Posterior cingulate gyrus (tissue), 11 donors: ENCODE measurements at places on chromosomes 5 and 9.

DNA sequence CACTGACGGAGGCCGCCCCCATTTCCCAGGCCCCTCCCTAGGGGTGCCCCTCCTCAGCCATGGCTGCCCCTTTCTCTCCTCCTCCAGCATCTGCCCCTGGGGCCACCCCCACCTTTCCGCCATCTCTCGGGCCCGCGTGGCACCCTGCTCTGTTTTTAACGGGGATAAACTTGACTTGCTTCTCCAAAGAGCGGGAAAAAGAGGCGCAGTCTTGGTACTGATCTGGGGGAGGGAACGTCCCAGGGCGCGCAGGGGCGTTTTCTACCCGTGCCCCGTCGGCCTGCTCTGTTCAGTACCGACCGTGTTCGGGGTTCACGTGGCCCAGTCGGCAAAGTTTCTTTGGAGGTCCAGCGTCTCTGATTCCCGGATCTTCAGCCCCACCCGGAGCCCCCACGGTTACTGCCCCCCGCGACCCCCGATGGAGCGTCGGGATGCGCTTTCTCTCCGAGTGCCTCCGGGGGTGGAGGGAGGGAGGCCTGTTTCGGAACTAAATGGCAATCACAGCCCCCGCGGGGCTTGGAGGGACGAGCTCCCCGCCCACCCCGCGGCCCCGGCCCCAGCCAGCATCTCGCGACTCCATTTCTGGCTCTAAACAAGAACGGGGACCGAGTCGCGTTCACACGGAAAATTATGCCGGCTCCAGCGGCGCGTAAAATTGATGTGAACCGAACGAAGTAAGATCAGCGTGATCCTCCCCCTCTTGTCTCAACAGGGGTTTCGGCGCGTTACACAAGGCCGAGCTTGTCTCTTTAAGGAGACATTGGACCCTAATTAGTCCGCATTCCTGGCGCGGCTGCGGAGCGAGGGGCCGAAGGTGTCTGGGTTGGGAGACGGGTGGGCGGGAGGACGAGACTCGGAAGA lies 1.1 kb upstream of the TLE4 start:
- DNase-seq: peak; percentile 88

DNA sequence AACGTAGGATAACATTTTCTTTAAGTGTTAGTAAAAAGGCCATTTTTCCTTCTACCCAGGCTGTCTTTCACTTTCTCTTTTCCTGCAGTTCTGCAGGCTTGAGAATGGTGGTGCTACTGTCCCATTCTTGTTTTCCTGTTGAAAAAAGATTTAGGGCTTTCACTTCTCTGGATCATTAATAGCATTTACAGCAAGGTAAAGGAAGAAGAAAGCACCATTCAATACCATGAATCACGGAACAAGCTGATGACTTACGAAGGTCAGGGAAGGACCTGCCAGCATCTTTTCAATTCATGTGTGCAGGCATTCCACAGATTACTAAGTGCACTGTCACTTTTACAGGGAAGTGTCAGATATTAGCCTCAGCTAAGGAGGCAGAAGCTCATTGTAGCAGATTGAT lies 292.8 kb downstream of the YTHDC2 start:
- no peak for DNase-seq

DNA sequence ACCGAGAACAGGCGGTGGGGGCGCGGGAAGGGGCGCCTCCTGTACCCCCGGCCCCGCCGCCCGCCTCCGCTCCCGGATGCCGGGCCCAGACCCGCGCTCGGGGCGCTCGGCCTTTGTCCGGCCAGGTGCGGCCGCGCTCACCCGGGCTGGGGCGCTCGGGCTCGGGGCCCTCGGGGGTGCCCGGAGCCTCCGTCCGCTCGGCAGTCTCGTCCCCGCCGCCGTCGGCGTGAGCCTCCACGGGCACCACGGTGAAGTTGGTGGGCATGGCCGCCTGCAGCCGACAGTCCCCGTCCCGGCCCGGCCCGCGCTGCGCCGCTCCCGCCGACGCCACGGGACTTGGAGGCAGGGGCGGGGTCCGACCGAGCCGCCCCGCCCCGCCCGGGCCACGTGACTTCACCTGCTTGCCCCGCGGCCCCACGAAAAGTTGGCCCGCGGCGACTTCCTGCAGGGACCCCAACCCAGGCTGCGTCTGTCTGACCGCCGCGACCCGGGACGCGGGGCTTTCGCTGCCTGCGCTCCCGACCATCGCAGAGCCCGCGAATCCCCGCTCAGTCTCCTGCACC lies at the start of gene SLC12A7:
SLC12A7 (minus strand) TSS at position 337 of the 563 bp plus-strand sequence; CDS start at position 265, 72 bp downstream.
- no peak for DNase-seq

DNA sequence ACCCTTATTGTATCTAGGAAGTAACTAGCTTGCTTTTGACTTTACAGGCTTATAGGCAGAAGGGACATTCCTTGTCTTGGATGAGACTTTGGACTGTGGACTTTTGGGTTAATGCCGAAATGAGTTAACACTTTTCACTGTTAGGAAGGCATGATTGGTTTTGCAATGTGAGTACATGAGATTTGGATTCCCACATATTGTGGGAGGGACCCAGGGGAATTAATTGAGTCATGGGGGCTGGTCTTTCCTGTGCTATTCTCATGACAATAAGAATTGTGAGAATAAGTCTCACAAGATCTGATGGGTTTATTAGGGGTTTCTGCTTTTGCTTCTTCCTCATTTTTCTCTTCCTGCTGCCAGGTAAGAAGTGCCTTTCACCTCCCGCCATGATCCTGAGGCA lies 417.5 kb downstream of the HINT1 start:
- DNase-seq: no peak

DNA sequence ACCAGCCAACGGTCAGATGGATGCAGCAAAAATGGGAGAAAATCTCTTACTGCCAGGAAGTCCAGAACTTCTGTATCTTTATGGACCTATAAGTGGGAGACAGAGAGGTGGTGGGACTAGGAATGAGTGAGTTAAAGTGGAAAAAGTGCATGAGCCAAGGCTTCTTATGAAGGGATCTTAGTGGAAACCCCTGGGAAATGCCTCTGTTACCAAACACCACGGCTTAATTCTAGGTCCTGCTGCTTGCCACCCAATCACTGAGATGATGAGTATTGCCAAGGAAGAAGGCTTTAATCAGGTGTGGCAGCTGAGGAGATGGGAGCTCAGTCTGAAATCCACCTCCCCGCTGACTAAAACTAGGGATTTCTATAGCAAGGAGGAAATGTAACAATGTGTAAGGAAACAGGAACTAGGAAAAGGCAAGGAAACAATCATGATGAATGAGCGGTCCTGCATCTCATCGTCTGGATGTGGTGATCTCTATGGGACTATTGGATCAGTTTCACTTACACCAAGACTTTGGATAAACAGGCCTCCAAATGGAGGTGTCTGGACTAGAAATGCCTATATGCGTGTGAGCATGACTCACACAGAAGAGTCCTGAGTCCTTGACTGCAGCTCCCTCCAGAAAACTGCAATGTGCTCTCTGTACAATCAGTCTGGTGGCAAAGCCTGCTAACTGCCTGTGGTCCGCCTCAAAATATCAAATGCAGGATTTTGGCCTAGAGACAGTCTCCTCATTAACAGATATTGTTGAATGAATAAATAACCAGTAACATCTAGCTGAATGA lies 98.2 kb upstream of the PRR16 start:
- DNase-seq: no peak

DNA sequence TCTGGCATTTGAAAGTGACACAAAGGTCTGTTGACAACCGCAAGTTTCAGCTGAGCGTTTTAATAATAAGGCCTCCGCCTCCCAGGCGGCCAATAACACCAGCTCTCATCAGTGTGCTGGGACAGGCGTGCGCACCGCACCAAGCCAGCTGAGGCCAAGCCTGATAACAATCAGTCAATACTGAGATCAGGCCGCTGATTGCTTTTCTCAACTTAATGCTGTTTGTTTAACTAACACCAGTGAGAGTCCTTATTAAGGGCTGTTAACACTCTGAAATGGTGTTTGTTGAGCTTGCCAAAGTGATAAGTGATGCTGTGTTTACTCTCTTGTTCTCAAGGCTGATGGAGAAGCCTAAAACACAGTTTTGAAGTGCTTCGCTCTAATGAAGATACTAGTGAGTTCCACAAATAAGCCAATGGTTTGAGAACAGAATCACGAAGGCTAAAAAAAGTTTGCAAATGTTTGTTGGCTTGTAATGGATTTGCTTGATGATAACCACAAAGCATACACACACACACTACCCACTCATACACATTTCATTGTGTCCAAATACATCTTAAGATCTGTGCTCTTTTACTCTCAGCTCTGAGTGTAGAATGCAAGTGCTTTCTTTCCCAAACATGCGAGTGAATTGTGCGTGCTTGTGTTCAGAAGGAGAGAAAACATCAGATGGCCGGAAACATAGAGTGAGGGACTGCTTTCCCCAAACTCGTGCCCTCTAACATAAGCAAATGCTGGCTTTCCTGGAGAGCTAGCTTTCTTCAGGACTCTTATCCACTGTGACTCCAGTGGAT lies 330.4 kb upstream of the KLF4 start:
- no peak for DNase-seq

DNA sequence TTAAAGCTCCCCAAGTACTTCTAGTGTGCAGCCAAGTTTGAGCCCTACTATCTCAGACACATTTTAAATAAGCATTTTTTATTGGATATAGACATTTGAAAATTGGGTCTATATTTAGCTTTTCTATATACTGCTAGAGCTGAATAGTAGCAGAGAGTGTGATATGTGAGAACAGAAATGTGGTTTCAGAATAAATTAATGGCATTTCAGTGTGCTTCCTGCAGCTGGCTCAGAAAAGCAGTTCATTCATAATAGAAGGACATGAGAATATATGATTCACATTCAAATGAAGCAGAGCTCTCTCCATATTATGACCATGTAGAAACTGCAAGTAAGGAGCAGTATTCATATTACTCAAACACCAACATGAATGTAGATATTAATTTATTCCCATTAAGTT lies 464.0 kb downstream of the PTPRD start:
- no peak for DNase-seq

DNA sequence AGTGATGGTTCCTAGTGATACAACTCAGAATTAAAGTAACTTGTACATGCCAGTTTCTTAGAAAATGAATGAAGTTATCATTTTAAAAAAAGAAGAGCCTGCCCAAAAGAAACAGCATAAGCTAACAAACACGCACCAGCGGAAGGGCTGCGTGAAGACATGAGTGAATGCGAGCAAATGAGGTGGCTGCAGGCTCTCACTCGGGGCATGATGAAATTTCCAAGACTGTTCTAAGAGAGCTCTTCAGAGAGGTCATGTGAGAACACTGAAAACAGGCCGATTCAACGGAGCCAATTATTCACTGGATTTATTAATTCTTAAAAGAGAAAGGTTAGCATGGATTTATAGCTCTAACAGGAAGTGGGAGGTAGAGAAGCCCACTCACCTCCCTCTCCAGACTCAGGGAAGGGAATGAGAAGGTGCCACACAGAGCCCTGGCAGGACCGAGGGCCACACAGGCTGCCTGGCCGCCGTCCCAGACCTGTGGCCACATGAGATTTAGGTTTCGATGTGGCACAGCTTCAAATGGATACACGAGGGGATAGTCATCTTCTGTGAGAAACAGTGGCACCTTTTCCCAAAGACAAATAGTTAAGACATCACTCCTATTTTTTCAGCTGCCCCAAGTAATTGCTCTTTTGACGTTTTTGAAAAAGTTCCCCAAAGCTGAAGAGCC lies 55.5 kb downstream of the HABP4 start:
- DNase-seq: no peak

- no peak for DNase-seq
Measured at GRCh38 chr5:39256477-39257235, 37.3 kb upstream of the FYB1 start.

DNA sequence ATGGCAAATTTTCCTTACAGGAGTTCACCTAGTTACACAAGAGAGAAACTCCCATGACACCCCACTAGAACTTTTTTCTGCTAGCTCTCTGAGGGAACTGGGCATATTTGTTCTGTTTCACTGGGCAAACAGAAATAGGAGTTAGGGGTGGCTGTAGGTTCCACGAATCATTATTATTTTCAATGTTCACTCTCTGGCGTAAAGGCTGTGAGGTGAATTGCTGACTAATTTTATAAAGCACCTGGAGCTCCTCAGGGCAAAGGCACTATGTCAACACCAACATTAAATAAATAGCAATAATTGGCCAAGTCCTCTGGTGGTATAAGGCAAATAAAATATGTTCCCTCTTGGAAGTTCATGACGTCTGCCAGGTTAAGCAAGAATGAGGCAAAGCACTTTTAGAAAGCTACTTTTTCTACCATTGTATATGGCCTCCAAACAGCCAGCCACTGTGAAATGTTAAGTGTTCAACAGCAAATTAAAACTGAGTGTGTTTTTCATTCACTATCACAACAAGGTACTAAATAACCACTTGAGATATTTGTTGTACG lies 344.6 kb downstream of the PDE4D start:
- no peak for DNase-seq

DNA sequence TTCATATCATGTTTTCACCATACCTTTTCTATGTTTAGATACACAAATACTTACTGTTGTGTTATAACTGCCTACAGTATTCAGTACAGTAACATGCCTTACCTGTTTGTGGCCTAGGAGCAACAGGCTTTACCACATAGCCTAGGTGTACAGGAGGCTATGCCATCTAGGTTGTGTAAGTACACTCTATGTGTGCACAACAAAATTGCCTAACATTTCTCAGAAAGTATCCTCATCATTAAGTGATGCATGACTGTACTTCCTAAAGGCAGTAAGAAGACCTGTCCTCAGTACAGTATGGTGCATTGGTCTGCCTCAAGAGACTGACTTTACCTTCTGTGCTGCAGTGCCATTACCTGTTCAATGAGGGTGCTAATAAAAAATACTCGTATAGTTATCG lies 7.9 kb downstream of the TXN start:
- no peak for DNase-seq

- DNase-seq: no peak
Measured at GRCh38 chr9:69963803-69964202, 79.8 kb upstream of the MAMDC2 start.
